Tongue (tissue), 3 donors: ENCODE measurements at places on chromosomes 16 and 17.

DNA sequence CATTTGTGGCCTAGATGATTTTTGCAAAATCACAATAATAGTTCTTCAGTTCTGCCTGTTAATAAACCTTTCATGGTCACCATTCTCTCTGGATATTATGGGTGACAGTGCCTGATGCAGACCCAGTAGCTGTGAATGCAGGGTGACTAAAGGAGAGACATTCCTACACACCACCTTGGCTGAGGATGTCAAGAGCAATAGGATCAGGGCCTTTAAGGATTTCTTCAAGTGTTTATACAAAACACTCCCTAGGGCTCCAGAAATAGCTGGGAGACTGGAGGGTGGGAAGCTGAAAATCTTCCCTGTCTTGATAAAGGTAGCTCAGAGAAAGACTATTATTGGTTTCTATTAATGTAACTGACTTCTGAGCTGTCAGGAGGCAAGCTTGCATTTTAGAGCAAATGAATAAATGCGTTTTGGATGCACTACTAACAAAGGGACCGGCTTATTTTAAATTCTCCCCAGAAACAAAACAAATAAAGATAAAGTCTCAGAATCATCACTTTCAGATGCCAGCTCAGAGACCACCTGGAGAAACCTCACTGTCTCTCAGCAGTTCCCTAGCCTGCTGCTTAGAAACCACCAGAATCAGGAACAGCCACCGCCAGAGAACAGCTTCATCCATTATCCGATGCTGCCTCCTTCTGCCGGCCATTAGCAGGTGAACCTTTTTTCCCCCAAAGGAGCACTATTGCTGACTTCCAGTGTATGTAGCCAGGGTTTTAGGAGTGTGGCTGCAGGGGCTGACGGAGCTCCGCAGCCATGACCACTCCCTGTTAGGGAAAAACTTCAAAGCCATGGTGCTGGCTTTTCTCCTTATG is 171.4 kb upstream of the DYNLRB2 start:
- peak; percentile 82 for DNase-seq

GRCh38 chr17:30389756-30390300 is 11.1 kb downstream of the CPD start:
- no peak for DNase-seq

DNA sequence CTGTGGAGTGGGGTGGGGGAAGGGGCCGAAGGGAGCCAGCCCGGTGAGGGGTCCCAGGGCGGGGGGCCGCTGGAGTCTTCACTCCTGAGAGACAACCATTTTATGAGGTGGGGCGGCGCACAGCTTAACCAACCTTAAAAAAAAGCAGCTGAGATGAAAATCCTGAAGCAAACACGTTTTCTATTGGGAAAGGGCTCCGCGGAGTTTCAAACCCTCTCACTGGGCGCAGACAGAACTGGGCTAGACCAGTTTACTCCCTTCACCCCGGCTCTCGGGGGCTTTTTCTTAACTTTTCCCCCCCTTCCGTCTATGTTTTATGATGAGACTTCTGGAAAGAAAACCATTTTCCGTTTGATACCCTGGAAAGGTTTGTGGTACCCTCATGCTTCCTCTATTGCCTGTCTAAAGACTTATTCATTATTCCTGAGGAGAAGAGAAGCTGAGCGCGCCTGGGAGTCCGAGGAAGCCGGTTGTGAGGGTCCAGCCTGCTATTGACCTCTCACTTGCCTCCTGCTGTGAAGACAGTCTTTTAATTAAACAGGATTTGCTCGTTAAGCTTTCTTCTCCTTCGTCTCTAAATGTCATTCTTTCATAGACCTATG is 482 bp upstream of the SSH2 start:
- DNase-seq, result no peak

DNA sequence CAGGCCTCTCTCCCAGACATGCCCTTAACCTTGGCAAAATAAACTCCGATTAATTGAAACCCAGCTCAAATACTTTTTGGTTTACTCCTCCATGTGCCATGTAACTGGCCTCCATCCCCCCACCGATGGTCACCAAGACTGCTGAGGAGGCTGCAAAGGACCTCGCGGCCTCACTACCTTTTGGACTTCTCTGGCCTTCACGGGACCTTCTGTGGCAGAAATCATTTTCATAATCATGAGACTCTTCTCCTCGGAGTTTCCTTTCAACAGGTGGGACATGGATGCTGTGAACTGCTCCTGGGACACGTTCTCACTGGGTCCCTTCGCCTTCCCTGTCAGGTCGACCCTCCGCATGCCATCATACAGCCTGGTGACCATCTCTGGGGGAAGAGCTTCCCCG is 9.0 kb downstream of the MEAK7 start:
- no peak for DNase-seq

- DNase-seq, result no peak
Observed at GRCh38 chr17:77476006-77476405, 335.2 kb downstream of the SEC14L1 start.

DNA sequence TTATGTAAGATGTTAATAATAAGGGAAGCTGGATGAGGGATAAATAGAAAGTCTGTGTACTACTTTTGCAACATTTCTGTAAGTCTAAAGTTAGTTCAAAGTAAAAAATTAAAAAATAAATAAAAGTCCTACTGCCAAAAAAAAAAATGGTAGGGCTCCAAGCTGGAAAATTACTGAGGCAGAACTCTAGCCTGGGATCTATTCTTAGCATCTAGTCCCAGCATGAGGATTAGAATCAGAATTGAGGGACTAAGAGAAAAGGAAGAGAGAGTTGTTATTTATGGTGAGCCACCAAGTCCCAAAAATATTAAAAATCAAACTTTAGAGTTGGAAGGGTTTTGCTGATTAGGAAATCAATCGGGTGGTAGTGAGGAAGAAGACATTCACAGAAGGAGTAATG is 110.3 kb downstream of the CYB561 start:
- no peak for DNase-seq

DNA sequence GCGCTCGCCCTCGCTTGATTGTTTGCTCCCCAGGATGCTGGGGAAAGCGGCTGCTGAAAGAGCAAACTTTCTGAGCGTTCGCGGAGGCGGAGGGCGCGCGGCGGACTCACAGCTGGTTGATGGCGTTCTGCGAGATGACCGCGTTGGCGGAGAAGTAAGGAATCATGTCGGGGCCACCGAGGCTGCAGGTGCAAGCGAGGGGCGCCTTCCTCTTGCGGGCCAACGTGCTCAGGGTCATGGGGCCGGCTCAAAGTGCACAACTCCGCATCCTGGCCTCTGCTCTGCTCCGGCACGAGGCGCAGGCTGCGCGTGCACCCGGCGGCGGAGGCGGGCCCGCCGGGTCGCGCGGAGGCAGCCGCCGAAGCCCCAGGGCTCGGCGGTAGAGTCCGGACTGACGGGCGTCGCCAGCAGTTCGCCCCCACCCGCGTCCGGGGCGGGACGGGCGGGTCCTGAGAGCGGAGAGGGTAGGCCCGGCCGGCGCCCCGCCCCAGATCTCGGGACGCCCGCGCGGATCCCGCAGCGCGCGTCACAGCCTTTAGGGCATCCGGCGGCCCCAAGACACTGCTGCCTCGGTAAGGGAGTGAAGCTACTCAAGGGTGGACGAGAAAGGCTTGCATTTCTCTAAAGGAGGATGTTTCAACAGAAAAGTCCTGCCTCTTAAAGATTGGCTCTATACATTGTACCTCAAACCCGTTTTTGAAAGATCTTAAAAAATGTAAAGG is 138.5 kb upstream of the CORO6 start:
- DNase-seq, result peak; percentile 89

DNA sequence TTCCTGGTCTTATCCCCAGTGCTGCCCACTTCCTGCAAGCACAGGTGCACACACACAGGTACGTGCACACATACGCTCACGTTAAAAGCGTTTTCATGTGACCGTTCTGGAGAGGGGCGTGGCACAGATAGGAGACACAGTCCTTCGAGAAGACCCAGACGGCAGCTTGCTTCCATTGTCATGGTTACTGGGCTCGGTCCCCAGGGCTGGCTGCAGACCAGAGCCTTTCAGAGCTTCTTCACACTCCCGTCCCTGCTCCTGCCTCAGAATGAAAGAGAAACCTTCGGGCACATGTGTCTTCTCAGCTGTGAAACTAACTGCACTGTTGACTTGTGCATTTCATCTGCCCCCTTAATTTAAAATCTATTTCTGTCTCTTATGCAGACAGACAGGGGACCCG is 154.2 kb downstream of the PITPNC1 start:
- peak; percentile 47 for DNase-seq

DNA sequence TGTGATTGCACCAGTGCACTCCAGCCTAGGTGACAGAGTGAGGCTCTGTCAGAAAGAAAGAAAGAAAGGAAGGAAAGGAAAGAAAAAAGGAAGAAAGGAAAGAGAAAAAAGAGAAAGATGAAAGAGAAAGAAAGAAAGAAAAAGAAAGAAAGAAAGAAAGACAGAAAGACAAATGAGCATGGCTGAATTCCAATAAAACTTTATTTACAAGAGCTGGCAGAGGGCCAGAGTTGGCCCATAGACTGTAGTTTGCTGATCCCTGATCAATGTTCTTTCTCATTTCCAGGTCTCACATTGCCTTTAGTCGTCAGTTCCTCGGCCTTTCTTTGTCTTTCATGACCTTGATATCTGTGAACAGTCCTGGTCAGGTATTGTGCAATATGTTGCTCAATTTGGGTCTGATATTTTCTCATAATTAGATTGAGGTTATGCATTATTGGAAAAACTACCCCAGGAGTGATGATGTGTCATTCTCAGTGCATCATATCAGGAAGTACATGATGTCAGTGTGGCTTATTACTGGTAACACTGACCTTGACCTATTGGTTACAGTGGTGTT is 68.5 kb upstream of the MED9 start:
- no peak for DNase-seq
